CD4-positive, alpha-beta T cell treated with Interleukin-2 at 100 ng/mL for 4 hours (primary cell): ENCODE measurements at places on chromosomes 2 and 18.

DNA sequence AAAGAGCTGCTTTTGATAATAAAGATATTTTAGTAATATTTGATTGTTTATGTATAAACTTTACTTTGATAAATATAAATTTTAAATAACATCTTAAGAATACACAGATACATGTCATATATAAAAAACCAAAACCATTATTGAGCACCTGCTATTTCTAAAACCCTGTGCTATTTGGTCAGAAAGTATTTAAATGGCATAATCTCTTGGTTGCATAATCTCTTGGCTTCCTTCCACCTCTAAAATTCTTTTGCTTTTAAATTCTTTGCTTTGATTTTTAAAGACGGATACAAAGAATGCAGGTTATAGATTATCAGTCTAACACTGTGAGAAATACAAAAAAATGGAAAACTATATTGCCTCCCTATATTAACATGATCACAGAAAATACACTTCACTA, 36.9 kb downstream of the ACMSD start:
- DNase-seq = no peak

- no peak for DNase-seq
These were observed 94.3 kb downstream of the LIPG start for GRCh38 chr18:49656073-49656692.

- DNase-seq = no peak
These were observed 466.0 kb downstream of the RIT2 start for GRCh38 chr18:42649331-42650035.

DNA sequence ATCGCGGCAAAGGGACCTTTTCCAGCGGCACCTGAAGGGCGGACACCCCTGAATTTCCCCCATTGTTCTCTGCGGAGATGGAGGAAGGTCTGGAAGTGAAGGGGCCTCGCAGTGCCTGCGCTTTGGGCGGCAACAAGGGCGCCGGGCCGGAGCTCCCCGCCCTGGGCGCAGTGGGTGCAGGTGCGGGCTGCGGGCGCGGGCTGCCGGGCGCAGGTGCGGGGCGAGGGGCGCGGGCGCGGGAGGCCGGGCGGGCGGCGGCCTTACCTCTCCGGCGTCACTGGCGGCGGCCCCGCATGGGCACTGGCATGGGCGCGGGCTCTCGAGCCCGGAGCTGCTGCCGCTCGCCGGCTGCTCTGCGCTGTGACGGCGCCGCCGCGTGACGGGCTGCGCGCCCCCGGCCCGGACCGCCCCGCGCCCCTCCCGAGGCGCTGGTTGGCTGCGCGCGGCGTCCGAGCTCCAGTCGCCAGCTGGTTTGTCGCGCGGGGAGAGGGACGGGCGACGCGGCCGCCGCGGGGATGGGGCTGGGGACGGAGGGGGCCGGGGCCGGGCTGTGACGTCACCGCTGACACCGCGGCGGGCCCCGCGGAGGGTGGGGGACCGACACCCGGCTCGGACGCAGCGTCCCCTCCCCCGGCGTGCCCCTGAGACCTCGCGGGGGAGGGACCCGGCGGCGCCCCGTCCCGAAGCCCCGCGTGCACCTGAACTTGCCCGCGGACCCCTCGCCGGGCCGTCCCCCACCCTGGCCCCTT, at the start of gene KIF1A:
KIF1A (minus strand) TSS at position 362 of the 749 bp plus-strand sequence. CDS start 22,467 bp downstream, outside the sequence.
- no peak for DNase-seq

DNA sequence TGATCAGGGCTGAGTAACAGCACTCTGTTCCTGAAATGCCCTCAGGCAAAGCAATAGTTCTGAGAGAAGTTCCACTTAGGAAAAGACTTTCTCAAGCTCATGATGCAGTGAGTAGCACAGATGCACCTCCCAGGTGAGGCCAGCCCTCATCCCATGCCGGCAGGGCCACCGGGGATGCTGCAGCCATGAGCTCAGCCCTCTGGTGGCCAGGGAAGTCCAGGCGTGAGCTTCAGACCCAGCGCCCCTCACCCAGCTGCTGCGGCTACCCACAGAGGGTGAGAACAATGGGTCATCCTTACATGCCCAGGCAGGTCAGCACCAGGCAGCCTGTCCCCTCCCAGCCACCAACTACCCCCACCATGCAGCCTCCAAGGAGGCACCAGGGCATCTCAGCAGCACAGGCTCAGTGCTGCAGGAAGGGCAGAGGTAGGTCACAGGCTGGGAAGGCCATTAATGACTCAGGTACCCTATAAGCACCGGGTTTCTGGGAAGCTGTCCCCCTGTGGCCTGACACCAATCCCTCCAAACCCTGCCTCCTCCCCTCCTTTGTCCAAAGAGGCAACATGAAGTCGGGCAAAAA, 50.6 kb downstream of the TTC32 start:
- no peak for DNase-seq

- DNase-seq = no peak
These were observed 233.6 kb downstream of the TPGS2 start for GRCh38 chr18:36595046-36595817.

- DNase-seq = no peak
These were observed 99.0 kb upstream of the SMAD2 start for GRCh38 chr18:48029296-48029986.

DNA sequence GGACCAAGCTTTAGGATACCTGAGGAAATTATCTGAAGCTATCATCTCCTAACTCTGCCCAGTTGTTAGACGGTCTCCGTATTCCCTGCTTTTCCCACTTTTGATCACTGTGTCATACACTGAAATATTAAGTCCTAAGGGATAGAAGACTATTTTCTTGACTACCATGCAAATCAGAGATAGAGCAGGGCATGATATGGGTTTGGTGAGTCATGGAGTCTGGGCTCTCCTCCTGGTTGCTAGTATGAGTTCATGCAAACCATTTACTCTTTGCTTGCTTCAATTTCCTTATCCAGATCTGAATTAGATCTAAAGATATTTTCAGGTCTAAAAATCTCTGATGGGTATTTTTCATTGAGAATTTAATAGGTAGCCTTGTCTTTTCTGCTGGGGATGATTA, 55.0 kb downstream of the EHBP1 start:
- DNase-seq = no peak

GRCh38 chr2:220446106-220446712, 818.8 kb downstream of the SLC4A3 start:
- DNase-seq = no peak

DNA sequence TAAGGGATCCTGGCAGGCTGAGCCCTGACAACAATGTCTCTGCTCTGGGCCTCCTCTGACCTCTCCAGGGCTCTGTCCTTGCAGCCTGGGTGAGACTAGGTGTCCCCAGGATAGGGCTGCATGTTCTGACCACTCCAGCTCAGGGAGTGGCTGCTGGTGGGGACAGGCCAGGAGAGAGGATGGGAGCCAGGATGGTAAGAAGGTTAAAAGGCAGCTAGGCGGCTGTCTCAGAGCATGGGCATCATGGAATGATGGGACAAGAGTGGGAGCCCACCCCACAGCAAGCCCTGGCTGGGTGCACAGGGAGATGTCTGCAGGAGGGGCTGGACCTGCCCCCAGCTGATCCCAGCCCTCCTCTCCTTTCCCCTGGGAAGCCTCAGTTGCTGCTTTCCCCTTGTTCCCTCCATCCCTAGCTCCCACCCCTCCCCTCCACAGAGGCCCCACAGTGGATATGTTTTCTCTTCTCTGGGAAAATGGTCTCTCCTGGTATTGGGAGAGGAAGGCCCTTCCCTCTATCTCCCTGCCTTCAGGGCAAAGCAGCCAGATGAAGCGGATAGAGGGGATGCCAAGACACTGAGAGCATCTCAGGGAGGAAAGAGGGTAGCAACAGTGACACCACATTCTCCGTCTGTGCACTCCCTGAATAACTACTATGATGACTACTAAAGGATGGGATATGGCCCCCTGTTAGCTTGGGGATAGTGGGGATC, 334.3 kb downstream of the DYSF start:
- DNase-seq = no peak

DNA sequence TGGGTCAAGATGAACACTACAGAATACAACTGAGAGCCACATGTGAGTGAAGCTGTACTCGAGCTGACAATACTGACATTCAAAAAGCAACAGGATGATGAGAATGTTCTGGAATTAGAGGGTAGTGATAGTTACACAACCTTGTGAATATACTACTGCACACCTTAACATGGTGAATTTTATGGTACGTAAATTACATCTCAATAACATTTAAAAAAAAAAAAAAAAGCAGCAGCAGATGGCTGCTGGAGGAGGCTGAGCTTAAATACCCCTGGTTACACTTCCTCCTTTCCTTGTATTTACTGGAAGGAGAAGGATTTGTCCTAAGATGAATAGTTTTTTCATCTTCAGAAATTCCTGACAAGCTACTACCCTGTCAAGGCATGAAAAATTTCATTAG, 45.5 kb upstream of the CYP1B1 start:
- DNase-seq = no peak

DNA sequence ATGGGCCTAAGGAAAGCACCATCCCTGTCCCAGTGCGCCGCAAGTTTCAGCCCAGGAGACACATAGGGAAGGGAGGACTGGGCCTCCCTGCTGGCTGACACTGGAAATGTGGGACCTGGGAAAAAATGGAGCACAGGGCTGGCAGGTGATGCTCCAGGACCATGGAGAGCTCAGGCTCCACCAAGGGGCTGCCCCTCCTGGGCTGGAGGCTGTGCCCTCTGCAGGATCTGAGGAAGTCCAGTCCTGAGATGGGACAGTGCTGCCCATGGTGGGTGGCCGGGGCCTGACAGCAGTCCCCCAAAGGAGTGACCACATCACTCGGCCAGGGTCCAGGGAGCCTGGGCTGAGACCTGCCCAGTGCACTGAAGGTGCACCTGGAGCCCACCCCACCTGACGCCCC, 108.6 kb upstream of the TEKT4 start:
- no peak for DNase-seq

DNA sequence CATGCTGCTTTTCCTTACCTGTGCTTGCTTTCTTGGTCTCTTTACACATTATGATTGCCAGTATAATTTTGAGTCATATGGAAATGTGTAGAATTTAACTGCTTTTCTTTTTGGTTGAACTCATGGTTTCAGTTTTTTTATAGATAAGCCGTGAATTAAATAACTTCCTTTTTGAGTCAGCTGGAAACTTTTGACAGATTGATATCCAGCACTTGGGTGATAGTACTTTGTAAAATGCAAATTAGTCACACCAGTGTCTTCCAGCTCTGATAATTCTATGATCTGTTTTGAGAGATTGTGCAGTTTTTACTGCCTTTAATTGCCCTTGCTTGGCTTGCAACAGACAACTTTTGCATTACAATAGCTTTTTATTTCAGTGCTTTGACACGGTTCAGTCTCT, 86.4 kb downstream of the NCOA1 start:
- DNase-seq = peak; percentile 27

- DNase-seq = no peak
These were observed 24.8 kb upstream of the EFEMP1 start for GRCh38 chr2:55948176-55948923.
